ENCODE measurements at places on chromosomes 3 and 15. TPM values are rescaled to one million over a fixed set of nuclear protein-coding genes. Genes with fewer than 3 reads are reported as not detected.

Gene GOLGA6L7
- total RNA-seq: not detected

Gene COPG1
- 134 TPM for total RNA-seq

GRCh38 chr3:184977796-184978195 is 165.8 kb downstream of the VPS8 start:
- no peak for DNase-seq

- no peak for DNase-seq
Measured at GRCh38 chr15:98541519-98541918, 106.8 kb upstream of the IGF1R start.

- no peak for DNase-seq
Measured at GRCh38 chr3:16808393-16809107, 76.2 kb upstream of the PLCL2 start.

DNA sequence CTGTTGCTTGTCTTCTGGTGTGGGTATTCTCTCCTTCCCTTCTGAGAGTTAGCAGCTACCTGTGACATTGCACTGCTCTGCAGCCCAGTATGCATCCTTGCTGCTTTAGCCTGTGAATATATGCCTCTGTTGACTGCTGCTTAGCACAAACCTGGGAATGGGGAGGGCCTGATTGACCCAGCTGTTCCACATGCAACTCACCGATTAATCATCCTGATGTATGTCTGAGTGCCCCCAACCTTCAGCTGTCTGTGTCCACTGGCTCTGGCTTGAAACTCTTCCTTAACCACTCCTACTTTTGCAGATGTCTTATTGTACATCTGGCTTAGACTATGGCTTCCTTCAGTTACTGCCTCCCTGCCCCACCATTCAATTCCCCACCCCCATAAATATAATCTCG is 119.1 kb downstream of the RASA2 start:
- no peak for DNase-seq

GRCh38 chr3:17154941-17155340 is 270.2 kb downstream of the PLCL2 start:
- no peak for DNase-seq

GRCh38 chr15:85542488-85542887 is 162.1 kb downstream of the AKAP13 start:
- no peak for DNase-seq

DNA sequence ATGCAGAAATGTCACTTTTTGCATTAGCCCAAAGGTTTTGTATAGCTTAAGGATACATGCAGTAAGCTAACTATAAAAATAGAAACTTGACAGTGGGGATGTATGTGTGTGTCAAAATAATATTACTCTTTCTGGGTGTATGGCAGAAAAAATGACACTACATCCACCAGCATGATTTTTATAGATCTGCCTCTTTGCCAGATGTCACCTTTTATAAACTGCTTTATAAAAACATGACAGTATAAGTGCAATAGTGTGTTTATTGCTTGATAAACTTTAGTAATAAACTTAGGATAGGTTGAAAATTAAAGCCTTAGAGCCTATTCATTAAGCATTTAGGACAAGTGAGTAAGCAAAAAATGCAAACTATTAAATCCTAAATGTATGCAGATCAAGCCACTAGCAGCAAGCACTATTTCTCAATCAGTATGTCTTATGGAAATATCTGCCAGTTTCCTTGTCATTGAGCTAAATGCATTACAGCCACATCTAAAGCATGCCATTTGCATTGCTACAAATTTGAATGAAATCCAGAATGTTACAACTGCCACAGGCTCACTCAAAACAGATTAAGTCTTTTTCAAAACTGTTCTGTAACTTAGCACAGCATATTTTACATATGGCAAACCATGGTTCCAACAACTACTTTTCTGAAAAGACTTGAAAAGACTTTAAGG is 935.0 kb downstream of the FHIT start:
- DNase-seq: no peak

DNA sequence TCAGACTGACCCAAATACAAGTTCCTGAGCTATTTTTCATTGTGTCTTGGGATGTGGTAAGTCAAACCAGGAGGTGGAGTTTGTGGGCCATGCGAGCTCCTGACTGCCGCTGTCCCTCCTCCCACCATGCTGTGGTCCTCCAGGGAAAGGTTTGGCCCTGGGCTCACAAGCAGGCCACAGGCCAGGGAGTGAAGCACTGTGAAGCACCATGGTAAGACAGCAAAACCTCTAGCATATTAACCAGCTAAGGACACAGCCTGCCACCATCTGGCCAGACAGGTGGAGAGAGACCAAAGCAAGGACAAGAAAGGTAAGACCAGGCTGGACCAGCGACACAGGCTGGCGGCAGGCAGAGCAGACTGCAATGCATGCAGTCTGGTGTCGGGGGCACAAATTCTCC is 15.3 kb downstream of the RAB43 start:
- DNase-seq: no peak

All from NCI-H460 (cell line).